ENCODE measurements at places on chromosomes 2 and 18.

- no peak for DNase-seq
Observed at GRCh38 chr2:177075254-177075653, 137.3 kb upstream of the HNRNPA3 start.

DNA sequence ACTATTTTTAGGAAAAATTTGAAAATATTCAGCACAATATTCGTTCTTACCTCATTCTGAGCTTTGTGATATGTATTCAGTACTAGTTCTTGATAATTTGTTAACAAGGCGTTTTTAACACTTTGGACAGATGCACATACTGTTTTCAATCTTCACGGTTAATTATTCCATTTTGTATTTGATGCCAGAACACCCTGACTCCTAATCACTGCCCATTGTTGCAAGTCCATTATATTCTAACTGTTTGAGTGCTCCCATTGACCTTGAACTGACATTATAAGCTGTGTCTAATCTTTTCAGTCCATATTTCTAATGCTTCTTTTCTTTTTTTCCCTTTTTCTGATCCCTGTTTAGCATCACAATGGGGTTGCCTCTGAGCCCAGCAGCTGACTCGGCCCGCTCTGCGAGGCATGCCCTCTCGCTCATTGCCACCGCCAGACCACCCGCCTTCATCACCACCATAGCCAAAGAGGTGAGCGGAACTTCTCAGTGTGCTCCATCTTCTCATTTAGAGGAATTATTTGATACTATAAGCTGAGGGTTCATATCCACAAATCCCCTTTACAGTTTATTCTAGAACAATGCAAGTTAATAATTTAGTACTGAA lies 211.3 kb upstream of the BOD1L2 start:
- no peak for DNase-seq

DNA sequence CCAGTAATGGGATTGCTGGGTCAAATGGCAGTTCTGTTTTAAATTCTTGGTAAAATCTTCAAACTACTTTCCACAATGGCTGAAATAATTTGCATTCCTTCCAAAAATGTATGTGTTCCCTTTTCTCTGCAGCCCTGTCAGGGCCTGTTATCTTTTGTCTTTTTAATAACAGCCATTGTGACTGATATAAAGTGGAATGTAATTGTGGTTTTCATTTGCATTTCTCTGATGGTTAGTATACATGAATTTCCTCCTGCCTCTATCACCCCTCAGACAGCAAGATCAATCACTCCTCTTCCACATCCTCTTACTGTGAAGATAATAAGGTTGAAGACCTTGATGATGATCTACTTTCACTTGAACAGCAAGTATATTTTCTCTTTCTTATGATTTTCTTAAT lies 304.8 kb upstream of the FSIP2 start:
- DNase-seq = no peak

DNA sequence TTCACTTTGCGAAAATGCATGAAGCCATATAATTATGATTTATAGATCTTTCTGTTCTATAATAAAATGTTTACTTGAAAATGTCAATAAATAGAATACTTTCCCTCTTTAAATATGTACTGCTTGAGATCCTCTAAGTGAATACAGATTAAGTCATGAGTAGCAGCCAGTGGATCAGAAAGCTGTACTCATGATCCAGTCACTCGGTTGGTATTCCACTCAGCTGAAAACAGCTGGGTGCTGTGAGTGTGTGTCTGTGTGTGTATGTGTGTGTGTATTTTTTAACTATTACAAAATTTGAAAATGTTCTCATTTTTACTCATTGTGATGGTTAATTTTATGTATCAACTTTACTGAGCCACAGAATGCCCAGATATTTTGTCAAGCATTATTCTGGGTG lies 141.6 kb upstream of the CYP26B1 start:
- DNase-seq = no peak

GRCh38 chr2:189486237-189486770 lies 45.0 kb downstream of the WDR75 start:
- DNase-seq = no peak

DNA sequence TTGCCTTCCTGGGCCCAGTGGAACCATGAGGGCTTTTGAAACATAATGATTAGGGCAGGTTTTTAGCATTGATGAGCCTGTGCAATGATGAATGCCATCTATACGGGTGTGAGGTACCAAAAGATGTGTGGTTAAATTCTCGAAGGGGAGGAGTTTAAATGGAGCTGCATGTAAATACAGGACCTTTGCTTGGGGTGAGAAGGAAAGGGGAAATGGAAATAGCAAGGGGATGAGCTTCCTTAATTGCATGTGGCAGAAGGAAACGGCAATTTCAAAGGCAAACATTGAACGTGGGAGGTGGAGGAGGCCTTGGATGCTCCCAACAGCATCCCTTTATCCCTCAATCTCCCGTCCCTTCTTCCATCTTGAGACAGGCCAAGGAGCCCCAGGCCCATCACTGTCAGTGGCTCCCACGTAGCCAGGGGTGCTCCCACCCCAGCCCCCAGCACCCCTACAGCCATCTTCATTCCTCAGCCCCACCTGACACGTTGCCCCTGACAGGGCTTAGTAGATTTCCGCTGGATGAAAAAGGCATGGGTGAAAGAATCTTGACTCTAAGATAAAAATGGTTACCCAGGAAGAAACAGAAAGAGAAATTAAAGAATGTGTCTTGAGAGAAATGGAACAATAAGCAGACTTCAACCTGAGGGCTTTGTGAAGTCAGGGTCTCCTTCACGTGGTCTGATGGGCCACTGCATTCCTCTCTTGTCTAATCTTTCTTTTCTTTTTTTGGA lies 32.5 kb downstream of the INPP5D start:
- DNase-seq = no peak

DNA sequence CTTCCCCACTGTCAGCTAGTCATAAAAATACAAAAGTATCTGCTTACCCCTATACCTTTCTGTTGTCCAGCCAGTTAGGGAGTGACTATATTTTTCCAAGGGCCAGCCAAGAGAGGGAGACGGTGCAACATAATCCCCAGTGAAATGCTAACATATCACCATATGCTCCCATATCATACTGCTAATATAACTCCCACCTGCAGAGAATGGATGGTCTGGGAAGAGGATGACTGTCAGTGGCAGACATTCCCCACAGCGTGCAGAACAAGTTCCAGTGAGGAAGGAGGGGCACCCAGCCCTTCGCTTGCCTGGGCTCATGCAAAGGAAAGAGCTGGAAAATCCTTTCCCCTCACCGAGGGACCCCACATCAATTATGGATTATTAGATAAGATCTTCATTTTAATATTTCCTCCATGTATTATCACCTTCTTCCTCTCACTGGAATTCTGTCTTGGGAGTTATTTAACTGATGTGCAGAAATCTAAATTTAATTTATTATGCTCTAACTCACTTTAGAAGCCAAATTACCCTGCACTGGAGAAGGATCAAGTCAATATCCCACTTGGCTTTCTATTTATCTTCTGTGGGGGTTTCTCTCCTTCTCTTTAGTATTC lies 135.6 kb downstream of the GALNT14 start:
- no peak for DNase-seq

DNA sequence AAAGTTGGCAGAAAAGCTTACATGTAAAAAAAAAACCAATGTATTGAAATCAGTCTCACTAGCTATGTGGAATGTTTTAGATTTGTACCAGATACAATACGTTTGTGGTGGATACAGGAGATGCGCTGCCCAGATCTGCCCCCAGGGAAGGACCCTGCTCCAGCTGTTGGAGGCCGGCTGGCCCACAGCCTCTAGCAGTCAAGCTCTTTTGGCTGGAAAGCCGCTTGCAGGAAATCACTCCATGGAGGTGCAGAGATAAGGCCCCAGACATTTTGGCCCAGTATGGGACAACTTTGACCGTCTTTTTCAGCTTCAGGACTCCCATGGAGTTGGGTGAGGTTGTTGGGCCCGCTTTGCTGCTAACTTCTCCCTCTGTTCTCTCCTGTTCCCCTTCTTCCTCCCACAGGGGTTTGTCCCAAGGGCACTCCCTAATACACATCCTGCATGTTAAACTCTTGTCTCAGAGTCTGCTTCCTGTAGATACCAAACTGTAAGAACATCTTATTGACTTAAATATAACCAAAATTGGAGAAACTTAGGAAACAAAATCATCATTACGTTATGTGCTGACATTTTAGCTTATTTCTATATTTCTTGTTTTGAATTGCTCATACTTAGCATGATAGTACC lies 1.7 kb upstream of the QPCT start:
- no peak for DNase-seq

DNA sequence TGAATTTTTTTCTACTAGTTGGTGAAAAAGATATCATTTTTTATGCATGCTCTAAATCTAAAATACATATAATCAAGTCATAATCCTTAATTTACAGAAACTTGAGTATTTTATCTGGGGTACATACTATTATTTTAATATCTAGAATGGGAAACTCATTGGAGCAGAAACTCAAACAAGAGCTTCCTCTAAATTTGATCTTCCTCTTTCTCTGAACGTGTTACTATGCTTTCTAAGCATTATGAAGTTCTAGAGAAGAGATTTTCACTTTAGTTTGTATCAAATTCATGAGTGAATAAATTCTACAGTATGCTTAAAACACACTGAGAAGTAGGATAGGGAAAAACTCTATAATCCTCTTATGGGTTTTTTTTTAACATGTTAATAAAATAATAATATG lies 20.6 kb upstream of the SLC38A11 start:
- no peak for DNase-seq

- DNase-seq = no peak
Observed at GRCh38 chr2:222978850-222979249, 73.1 kb upstream of the KCNE4 start.

DNA sequence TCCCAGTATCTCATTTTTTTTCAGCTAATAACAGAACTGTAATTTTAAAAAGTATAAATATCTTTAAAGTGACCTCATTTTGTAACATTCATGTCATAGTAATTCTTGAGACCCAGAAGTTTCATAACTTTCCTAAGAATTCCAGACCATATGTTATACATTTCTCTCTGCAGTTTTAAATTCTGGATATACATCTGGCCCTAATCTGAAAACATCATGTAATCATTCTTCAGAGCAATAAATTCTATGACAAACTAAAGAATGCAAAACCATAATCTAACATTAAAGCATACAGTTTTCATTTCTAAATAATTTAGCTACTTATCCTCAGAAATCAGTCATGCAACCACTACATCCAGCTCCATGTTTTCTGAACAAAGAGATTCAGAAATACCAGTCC lies 198.3 kb upstream of the SLC35G4 start:
- DNase-seq = no peak

DNA sequence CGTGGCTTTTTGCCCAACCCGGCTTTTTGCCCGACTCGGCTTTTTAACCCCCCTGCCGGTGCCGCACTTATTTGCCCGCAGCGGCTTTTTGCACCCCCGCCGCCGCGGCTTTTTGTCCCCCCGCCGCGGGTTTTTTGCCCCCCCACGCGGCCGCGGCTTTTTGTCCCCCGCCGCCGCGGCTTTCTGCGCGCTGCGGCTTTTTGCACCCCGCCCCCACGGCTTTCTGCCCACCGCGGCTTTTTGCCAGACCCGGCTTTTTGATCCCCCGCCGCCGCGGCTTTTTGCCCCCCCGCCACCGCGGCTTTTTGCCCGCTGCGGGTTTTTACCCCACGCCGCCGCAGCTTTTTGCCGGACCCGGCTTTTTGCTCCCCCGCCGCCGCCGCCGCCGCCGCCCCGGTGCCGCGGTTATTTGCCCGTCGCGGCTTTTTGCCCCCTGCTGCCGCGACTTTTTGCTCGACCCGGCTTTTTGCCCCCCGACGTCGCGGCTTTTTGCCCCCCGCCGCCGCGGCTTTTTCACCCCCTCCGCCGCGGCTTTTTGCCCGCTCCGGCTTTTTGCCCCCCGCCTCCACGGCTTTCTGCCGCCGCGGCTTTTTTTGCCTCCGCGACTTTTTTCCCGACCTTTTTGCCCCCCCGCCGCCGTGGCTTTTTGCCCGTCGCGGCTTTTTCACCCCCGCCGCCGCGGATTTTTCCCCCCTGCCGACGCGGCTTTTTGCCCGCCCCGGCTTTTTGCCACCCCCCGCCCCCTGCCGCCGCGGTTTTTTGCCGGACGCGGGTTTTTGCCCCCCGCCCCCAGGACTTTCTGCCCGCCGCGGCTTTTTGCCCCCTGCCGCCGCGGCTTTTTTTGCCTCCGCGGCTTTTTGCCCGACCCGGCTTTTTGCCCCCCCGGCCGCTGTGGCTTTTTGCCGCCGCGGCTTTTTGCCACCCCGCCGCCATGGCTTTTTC lies 2786.5 kb downstream of the RPIA start:
- DNase-seq = no peak

GRCh38 chr2:98295721-98296414 lies 50.4 kb upstream of the CNGA3 start:
- DNase-seq = no peak

GRCh38 chr2:5042666-5043440 lies 649.3 kb upstream of the SOX11 start:
- DNase-seq = no peak

DNA sequence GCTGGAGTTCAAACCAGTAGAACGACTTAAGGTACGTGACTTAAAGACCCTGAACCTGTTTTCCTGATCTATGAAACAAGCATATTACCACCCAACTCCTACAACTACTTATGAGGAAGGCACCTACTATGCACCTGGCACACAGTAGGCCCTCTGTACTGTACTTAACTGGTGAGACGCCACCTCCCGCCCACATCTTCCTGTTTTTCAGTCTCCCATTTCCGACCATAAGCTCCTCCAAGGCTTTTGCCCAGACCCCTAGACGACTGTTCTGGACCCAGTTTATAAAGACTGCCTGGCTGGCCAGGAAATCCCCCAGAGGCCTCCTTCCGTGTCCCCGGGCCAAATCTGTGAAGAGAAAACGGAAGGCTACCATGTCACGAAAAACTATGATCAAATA lies 1.5 kb downstream of the GALNT14 start:
- DNase-seq = no peak

DNA sequence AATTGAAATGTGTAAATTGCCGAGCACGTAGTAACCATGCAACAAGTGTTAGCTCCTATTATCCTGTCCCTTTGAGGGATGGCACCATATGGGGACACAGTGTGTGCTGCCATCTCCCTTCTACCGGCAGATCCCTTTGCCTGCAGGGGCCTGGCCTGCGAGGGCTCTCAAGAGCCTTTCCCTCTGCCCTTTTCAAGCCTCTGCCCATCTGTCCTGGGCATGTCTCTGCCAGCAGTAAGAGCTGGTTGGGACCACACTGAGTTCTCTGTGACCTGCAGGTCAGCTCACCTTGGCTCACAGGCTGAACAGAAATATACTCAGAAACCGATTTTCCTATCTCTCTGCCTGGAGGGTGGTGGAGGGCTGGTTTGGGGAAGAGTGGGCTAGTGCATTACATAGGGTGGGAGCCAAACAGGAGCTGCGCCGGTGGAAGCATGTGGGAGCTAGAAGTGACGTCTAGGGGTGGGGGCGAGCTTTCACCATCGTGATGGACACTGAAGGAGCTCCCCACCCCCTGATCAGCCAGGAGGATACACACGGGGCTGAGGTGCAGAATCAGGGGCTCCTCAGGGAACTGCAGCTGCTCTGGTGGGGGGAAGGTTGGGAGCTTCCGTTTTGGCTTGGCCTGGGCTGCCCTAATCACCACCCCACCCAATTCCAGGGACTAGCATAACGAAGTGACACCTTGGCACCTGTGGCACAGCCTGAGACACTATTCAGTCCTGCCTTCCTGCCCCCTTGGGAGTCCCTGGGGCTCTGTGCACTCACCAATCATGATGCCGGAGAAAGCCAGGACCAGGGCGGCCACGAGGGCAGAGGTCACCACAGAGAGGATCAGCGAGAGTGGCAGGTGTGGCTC lies 109.7 kb downstream of the CLIP4 start:
- no peak for DNase-seq

All from stimulated activated CD4-positive, alpha-beta T cell treated with anti-CD3 and anti-CD28 coated beads, Interleukin-4, amount 100 ng/mL, for 1 hour (primary cell).